Lung (tissue), 17 donors: ENCODE measurements at places on chromosomes 5 and 9. TPM values are rescaled to one million over a fixed set of nuclear protein-coding genes. Genes with fewer than 3 reads are reported as not detected.

CCNJL gene
- total RNA-seq = 9.1 TPM

SPINK6 gene
- not detected for total RNA-seq

SPATA31D4 gene
- total RNA-seq = not detected

CD72 gene
- 5.2 TPM for total RNA-seq

FIBCD1 gene
- total RNA-seq = 0.97 TPM

C6 gene
- total RNA-seq = 33.0 TPM

LTC4S gene
- 4.0 TPM for total RNA-seq

DOCK2 gene
- 66.6 TPM for total RNA-seq

INSL4 gene
- not detected for total RNA-seq

LRRC70 gene
- 14.8 TPM for total RNA-seq

ARSI gene
- 5.7 TPM for total RNA-seq

MBLAC2 gene
- total RNA-seq = 4.6 TPM

STPG3 gene
- total RNA-seq = not detected

SNCB gene
- total RNA-seq = not detected

MYORG gene
- total RNA-seq = 6.6 TPM

FAM221B gene
- 0.14 TPM for total RNA-seq

TRAF1 gene
- 5.8 TPM for total RNA-seq

CFAP90 gene
- total RNA-seq = 14.2 TPM

GDA gene
- 0.61 TPM for total RNA-seq

CDH10 gene
- total RNA-seq = 0.28 TPM

ZBTB26 gene
- total RNA-seq = 15.0 TPM

MEGF10 gene
- total RNA-seq = 0.21 TPM
